ENCODE measurements at places on chromosomes 16 and 17.
A peak's percentile ranks its signal among the peaks of the same experiment; 100 is the strongest.

GRCh38 chr16:17177959-17178905 is 292.5 kb downstream of the XYLT1 start:
- no peak for DNase-seq
- no peak overlapping the region for H3K4me3 ChIP-seq
- no peaks in the 10 kb centered on the region for H3K36me3 ChIP-seq
- no peaks in the 10 kb centered on the region for H3K27me3 ChIP-seq
- H3K4me1 ChIP-seq: no peaks in the 10 kb centered on the region

GRCh38 chr17:78185981-78186691 is 716 bp downstream of the TK1 start:
- H3K4me3 ChIP-seq: peak overlapping the region; percentile 84
- peaks cover 57% of the 10 kb centered on the region for H3K36me3 ChIP-seq
- H3K4me1 ChIP-seq: no peaks in the 10 kb centered on the region
- no peak overlapping the region for H3K27ac ChIP-seq

GRCh38 chr17:48241131-48241591 is 133.6 kb downstream of the SNX11 start:
- 0 out of 2 replicates have a peak, but pooled peaks cover 4% of the 10 kb centered on the region for H3K4me1 ChIP-seq
- no peaks in the 10 kb centered on the region for H3K36me3 ChIP-seq
- no peak overlapping the region for H3K27ac ChIP-seq
- no peak for DNase-seq
- no peaks in the 10 kb centered on the region for H3K27me3 ChIP-seq
- H3K4me3 ChIP-seq: no peak overlapping the region

DNA sequence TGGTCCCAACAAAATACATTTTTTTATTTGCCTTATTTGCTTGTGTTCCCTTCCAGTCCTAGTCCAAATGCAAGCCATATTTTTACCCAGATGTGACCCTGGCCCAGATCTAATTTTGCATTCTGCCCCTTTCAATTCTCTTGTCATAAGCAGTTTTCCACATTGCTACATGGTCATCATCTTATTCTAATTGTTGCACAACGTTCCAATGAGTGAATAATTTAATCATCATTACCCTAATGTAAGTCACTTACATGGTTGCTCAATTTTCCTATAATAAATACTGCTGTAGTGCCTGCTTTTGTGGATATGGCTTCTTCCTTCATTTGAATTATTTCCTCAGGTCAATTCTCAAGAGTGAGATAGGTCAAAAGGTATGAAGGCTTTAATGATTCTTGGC is 12.8 kb downstream of the RSAD1 start:
- no peaks in the 10 kb centered on the region for H3K27me3 ChIP-seq
- H3K4me3 ChIP-seq: no peak overlapping the region
- no peaks in the 10 kb centered on the region for H3K4me1 ChIP-seq

GRCh38 chr17:59454633-59455105 is 110.7 kb upstream of the DHX40 start:
- no peaks in the 10 kb centered on the region for H3K27me3 ChIP-seq
- H3K4me1 ChIP-seq: no peaks in the 10 kb centered on the region
- H3K36me3 ChIP-seq: no peaks in the 10 kb centered on the region
- DNase-seq: no peak

GRCh38 chr16:54009464-54010176 is 277.0 kb downstream of the IRX3 start:
- no peak overlapping the region for H3K27ac ChIP-seq
- H3K36me3 ChIP-seq: peaks cover 8% of the 10 kb centered on the region
- H3K27me3 ChIP-seq: no peaks in the 10 kb centered on the region
- no peak for DNase-seq

DNA sequence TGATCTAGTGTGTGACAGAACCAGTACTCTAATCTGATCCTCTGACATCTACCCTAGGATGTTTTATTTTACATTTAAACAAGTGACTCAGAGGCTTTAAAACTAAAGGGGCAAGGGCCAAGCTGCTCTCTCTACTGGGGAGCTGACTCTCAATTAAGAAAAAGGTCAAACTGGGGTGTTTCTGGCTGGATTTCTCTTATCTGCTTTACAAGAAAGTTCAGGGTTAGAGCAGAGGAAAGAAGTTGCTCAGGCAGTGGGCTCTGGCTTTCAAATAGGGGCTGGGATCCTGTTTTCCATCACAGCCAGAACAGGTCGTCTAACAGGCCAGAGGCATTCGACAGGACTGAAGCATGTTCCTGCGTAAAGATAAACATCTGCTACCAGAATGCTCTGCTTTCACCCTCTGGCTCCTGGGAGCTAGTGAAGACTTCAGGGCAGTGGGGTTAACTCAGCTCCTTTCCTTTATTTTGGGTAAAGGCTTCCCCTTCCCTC is 8.5 kb downstream of the MMP28 start:
- peak; percentile 21 for DNase-seq
- no peaks in the 10 kb centered on the region for H3K4me1 ChIP-seq
- peak overlapping the region; percentile 32 for H3K4me3 ChIP-seq
- no peaks in the 10 kb centered on the region for H3K27me3 ChIP-seq
- H3K36me3 ChIP-seq: no peaks in the 10 kb centered on the region
- no peak overlapping the region for H3K27ac ChIP-seq

GRCh38 chr16:71357681-71358080 is 842 bp upstream of the CALB2 start:
- H3K27ac ChIP-seq: no peak overlapping the region
- H3K36me3 ChIP-seq: no peaks in the 10 kb centered on the region
- DNase-seq: peak; percentile 47
- H3K4me1 ChIP-seq: no peaks in the 10 kb centered on the region
- no peaks in the 10 kb centered on the region for H3K27me3 ChIP-seq
- no peak overlapping the region for H3K4me3 ChIP-seq

GRCh38 chr17:13957636-13958035 is 111.7 kb upstream of the COX10 start:
- no peaks in the 10 kb centered on the region for H3K36me3 ChIP-seq
- no peaks in the 10 kb centered on the region for H3K4me1 ChIP-seq
- DNase-seq: no peak
- H3K4me3 ChIP-seq: no peak overlapping the region

DNA sequence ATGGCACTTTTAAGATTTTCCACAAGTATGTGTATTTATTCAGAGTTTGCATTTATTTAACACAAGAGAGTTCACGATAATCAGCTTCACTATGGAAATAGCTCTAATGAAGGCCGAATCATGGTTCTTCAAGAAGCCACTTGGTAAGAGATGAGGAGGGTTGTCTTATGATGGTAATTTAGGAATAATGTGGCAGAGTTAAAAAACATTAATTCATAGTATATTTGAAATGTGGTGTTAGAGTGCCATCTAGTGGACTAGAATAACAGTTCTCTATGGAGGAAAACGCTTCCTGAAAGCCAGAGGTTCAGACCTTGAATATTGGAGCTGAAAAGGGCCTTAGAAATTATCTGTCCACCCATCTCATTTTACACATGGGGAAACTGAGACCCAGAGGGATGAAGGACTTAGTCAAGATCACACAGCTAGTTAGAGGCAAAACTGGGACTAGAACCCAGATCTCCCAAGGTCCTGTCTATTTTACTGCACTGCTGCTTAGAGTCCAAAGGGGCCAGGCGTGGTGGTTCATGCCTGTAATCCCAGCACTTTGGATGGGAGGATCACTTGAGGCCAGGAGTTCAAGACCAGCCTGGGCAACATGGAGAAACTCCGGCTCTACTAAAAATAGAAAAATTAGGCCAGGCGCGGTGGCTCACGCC is 33.8 kb upstream of the KPNB1 start:
- H3K36me3 ChIP-seq: peaks cover 72% of the 10 kb centered on the region
- no peak overlapping the region for H3K27ac ChIP-seq
- H3K4me1 ChIP-seq: no peaks in the 10 kb centered on the region
- DNase-seq: no peak
- H3K4me3 ChIP-seq: no peak overlapping the region

DNA sequence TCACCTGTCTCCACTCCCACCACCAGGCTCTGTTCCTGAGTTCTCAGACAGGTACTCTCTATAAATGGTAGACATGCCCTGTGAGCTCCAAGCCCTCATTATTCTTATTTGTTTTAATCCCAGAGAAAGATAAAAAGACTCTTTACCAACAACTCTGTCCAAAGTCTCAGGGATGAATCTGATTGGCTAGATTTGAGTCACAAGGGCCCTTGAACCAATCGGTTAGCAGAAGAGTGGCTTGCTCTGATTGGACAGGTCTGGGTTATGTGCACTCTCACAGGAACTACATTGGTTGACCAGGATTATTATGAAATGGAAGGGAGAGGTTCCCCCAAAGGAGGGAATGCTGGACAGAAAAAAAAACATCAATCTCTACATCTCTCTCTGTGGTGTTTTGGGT is 7.5 kb downstream of the COTL1 start:
- H3K27ac ChIP-seq: no peak overlapping the region
- H3K27me3 ChIP-seq: no peaks in the 10 kb centered on the region
- no peak for DNase-seq
- no peaks in the 10 kb centered on the region for H3K4me1 ChIP-seq
- H3K4me3 ChIP-seq: no peak overlapping the region

GRCh38 chr17:77144227-77144626 is 3.5 kb downstream of the SEC14L1 start:
- H3K27me3 ChIP-seq: no peaks in the 10 kb centered on the region
- H3K4me3 ChIP-seq: no peak overlapping the region
- peaks cover 43% of the 10 kb centered on the region for H3K36me3 ChIP-seq
- no peak for DNase-seq
- no peak overlapping the region for H3K27ac ChIP-seq

GRCh38 chr17:16880121-16880842 is 91.6 kb downstream of the TNFRSF13B start:
- H3K4me3 ChIP-seq: no peak overlapping the region
- no peaks in the 10 kb centered on the region for H3K27me3 ChIP-seq
- no peaks in the 10 kb centered on the region for H3K4me1 ChIP-seq
- H3K27ac ChIP-seq: no peak overlapping the region
- H3K36me3 ChIP-seq: no peaks in the 10 kb centered on the region

DNA sequence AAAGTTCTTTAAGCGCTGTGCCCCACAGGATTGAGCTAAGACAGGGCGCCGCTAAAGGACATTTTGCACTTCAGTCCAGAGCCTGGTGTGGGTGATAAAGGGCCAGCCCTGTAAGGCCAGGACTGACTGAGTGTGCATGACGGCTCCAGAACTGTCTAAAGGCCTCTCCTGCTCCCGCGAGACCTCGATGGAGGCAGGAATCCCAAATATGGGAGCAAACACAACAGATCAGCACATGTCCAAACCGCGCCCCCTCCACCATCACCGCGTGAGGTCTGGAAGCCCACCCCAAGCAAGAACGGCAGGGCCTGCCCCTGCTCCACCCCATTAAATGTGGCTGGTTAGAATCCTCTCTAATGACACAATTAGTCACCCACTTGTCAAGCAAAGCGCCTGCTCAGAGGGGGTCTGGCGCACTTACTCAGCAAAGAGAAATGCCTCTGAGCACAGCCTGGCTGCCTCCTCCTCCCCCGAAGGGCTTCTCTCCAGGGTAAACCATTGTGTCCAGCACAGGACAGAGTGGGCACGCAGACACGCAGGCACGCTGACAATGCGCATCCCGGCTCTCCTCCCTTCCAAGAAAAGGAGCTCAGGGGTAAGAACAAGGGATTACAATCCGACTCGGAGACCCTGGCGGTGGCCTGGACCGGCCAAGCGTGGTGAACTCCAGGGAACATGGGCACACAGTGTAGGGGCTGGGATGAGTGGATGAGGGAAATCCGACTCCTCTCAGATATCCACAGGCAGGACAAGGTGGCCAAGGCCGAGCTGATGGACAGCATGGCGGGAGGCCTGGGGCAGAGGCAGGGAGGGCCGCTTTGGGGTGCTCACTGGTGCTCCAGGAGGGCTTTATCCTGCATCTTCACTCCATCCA is 1.5 kb downstream of the MXRA7 start:
- H3K4me3 ChIP-seq: peak overlapping the region; percentile 65
- DNase-seq: peak; percentile 65
- H3K27ac ChIP-seq: no peak overlapping the region
- no peaks in the 10 kb centered on the region for H3K36me3 ChIP-seq
- no peaks in the 10 kb centered on the region for H3K27me3 ChIP-seq

DNA sequence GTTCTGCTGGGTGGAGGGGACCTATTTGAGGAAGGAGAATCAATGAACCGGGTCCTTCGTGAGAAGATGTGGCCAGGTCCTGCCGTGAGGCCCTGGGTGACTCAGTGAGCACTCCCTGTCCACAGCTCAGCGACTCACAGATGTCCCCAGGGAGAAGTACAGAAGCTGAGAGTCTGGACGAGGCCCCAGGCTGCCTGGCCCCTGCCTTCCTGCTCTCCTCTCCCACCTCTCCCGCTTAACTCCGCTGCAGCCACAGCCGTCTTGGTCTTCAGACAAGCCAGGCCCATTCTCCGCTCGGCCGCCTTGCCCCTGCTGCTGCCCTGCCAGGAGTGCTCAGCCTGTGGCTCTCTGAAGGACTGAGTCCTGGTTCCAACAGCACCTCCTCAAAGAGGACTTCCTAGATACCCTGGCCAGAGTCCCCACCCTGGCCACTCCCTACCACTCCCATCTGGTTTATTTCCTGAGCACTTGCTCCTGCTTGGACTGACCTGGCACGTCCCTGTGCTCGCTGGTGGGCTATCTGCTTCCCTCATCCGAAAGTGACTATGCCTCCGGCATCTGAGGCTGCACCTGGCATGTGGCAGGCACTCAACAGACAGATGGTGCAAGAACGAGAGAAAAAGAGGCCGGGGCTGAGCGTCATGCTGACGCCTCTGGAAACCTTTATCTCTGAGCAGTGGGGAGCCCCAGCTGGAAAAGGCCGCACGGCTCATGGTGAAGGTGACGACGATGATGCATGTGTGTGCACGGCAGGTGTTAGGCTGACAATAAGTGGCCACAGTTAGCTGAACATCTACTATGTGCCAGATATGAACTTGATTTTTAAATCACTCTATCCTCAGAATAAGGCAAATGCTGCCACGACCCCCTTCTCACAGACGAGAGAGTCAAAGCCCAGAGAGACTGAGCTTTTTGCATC is 9.2 kb upstream of the TNFRSF13B start:
- H3K27me3 ChIP-seq: no peaks in the 10 kb centered on the region
- no peaks in the 10 kb centered on the region for H3K4me1 ChIP-seq
- H3K36me3 ChIP-seq: no peaks in the 10 kb centered on the region
- H3K27ac ChIP-seq: no peak overlapping the region

- no peaks in the 10 kb centered on the region for H3K27me3 ChIP-seq
- H3K4me1 ChIP-seq: no peaks in the 10 kb centered on the region
- no peak for DNase-seq
- H3K27ac ChIP-seq: no peak overlapping the region
Observed at GRCh38 chr17:55433629-55434422, 12.2 kb upstream of the MMD start.

DNA sequence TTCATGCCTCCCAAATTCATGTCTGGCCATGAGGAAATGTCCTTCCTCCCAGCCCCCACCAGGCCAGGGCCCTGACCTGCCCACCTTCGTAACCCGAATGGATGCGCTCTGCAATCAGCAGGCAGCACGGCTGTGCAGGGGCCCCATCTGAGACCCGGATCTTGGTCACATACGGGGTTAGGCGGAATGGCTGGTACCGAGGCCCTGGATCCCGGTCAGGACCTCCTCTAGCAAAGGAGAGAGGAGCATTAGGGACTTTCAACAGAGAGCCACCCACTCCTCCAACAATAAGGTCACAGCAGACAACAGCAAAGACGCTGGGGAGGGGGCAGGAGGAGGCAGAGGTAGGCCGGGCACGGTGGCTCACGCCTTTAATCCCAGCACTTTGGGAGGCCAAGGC is 3.6 kb downstream of the PER1 start:
- no peaks in the 10 kb centered on the region for H3K27me3 ChIP-seq
- peaks cover 5% of the 10 kb centered on the region for H3K4me1 ChIP-seq
- peaks cover 35% of the 10 kb centered on the region for H3K36me3 ChIP-seq
- no peak overlapping the region for H3K4me3 ChIP-seq
- H3K27ac ChIP-seq: no peak overlapping the region
